Head of caudate nucleus (tissue), 42 donors: ENCODE measurements at places on chromosomes 1 and 21.
A peak's percentile ranks its signal among the peaks of the same experiment; 100 is the strongest.

DNA sequence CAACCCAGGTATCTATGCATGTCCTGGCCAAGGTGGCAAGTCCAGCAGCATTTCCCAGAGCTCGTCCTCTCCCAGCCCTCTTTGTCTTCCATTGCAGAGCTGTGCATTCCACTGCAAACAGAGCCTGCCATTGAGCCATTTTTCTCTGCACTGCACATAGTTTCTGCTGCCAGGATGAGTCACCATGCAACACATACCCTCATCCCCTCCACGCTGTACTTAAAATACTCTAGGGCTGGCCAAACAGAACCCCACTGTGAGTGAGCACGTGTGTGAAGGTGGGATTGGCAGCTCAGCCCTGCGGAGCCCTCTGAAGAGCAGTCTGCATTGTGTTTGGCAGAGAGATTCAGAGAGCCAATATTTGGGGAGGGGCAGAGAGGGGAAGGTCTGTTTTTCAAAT lies 3.9 kb upstream of the ATP1B1 start:
- peak; percentile 70 for DNase-seq

GRCh38 chr1:38327559-38327973 lies 281.0 kb upstream of the POU3F1 start:
- DNase-seq = no peak

- DNase-seq = no peak
Measured at GRCh38 chr1:54861070-54861761, 25.8 kb downstream of the DHCR24 start.

- DNase-seq = no peak
Measured at GRCh38 chr1:23446661-23447310, 22.2 kb upstream of the TCEA3 start.

- DNase-seq = no peak
Measured at GRCh38 chr1:151478923-151479322, 19.6 kb upstream of the POGZ start.

DNA sequence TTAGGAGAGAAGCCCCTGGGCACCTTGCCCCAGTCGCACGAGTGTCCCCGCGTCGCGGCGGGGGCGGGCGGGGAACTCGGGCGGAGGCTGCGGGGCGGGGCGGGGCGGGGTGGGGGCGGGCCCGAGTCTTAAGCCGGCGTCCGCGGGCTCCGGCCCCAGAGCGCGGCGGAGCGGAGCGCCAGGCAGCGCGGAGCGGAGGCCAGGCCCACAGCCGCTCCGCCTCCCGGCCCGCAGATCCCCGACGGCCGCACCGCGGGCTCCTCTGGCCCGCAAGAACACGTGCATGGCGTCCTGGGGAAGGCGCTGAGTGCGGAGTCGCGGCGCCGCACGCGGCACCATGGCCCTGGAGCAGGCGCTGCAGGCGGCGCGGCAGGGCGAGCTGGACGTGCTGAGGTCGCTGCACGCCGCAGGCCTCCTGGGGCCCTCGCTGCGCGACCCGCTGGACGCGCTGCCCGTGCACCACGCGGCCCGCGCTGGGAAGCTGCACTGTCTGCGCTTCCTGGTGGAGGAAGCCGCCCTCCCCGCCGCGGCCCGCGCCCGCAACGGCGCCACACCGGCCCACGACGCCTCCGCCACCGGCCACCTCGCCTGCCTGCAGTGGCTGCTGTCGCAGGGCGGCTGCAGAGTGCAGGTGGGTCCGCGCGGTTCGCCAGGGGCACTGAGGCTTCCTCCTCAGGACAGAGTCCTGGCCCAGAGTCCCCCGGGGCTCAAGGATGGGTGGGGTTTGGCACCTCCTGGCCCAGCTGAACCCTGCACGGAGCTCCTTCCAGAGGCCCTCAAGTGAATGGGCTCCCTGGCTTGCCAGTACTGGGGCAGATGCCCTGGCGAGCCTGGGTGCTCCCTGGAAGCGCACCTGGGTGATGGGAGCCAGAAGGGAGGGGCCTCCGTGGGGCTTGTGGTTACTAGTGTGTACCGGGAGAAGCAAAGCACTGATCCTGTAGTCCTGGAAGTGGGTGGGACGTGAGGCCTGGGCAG lies at the start of gene ESPN:
TSS of gene ESPN (plus strand) at position 158 of the 975 bp plus-strand sequence. CDS start at position 338, 180 bp downstream.
- DNase-seq = no peak

DNA sequence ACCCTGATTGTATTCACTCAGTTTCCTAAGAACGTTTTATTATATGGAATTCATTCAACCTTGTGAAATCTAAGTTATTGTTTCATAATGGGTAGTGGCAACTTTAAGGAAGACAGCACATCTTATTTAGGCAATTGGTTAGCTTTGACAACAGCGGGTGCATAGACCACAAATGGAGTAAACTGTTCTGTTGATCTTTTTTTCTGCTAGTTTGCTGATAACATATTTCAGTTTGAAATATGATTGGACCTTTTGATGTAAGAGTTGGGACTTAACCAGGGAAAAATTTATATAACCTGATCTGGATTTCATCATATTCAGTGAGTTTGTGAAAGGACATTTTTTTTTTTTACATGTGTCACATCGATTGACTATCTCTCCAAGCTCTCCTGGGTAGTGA lies 151.7 kb downstream of the HLX start:
- no peak for DNase-seq

- DNase-seq = no peak
Measured at GRCh38 chr1:28950449-28950848, 36.1 kb downstream of the EPB41 start.

- no peak for DNase-seq
Measured at GRCh38 chr1:110007046-110007830, 22.7 kb downstream of the AHCYL1 start.

DNA sequence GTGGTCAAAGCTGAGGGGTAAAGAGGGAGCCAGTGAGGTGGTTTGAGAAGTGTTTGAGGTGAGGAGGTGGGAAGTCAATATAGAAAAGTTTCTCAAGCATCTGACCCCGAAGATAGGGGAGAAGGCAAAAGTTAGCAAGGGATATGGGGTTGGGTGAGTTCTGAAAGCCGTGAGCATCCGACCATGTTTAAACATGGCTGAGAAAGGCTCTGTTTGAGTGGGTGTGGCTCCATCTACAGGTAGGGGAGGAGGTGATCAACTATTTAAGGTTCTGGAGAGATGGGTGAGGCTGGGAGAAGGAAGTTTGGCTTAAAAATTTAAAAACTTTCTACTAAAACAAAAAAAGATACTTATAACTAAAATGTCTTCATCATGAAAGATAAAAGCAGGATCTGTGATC lies 273.8 kb downstream of the KCNJ6 start:
- DNase-seq = no peak

DNA sequence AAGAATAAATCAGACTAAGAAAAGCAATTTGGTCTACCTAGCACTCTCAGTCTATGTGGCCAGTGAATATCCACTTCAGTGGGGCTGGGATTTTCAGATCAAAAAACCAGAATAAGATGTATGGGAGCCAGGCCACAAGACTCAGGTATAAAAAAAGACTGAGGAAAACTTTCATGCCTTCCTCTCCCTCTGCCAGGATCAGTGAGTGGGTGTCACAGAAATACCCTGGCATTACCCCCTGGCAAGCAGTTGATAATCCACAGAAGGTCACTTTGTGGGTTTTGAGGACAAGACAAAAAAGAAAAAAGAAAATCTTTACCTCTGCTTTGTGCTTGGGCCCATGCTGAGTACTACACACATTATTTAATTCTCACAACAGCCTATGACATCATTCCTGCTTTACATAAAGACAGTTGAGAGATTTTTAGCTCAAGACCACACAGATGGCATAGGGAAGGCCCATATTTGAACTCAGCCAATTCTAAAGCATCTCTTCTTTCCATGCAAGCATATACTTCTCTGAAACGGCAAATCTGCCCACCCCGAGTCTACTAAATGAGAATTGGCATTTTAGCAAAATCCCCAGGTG lies 57.6 kb downstream of the DESI2 start:
- DNase-seq = no peak

- DNase-seq = no peak
Measured at GRCh38 chr1:34278211-34278610, 101.5 kb downstream of the C1orf94 start.

DNA sequence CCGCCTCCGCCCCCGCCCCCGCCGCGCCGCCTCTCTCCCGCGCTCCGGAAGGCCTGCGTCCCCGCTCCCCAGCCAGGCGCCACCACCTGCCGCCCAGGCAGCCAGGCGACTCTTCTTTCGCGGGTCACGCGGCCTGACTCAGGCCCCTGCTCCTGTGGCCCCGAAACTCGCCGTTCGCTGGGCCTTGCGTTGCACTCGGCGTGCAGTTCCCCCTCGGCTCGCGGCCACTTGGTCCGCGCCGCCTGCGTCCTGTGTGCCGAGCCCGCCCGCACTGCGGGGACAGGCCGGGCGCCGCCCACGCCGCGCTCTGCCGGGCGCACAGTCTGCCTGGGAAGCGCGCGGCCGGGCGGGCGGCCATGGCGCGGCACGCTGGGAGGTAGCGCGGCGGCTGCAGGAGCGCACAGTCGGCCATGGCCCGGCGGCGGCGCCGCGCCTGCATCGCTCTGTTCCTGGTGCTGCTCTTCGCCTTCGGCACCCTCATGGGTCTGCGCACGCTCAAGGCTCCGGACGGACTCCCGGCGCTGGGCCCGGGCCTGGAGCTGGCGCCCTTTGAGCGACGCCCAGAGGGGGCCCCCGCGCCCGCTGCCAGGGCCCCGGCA lies at the start of gene MANEAL:
TSS of gene MANEAL (plus strand) at position 75 of the 599 bp plus-strand sequence. CDS start at position 411, 336 bp downstream.
- no peak for DNase-seq

DNA sequence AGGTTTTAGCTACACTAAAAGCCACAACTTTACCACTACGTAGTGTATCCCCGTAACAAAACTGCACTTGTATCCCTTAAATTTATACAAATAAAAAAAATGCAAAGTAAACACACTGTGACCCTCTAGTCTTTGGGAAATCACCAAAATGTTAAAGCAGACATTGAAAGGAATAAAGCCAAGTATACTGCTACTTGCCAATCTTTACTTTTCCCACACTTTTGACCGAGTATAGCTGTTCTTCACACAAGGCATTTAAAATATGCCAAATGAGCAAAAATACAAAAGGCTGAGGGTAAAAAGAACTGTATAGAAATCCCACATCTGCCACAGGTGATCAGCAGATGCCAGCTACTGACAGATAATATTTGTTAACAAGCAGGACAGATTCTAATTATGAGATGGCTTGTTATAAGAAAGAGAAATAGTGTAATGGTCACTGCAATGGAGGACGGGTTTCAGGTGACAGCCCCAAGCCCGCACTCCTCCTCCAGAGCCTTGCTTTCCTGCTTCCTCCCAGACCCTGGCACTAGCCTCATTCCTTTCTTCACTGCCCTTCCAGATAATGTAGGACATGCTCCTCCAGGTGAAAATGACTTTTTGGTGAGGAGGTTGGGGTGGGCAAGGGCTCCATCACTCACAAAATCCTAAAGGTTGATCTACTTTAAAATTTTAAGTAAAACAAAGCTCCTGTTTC lies 18.1 kb downstream of the KCNT2 start:
- no peak for DNase-seq

GRCh38 chr21:33240404-33240803 lies 10.7 kb downstream of the IFNAR2 start:
- DNase-seq = no peak

- DNase-seq = no peak
Measured at GRCh38 chr21:29245104-29245643, 53.5 kb upstream of the BACH1 start.

- DNase-seq = no peak
Measured at GRCh38 chr1:242239398-242239797, 240.5 kb upstream of the MAP1LC3C start.

GRCh38 chr1:228101614-228101993 lies 1.5 kb downstream of the C1orf35 start:
- DNase-seq = no peak

DNA sequence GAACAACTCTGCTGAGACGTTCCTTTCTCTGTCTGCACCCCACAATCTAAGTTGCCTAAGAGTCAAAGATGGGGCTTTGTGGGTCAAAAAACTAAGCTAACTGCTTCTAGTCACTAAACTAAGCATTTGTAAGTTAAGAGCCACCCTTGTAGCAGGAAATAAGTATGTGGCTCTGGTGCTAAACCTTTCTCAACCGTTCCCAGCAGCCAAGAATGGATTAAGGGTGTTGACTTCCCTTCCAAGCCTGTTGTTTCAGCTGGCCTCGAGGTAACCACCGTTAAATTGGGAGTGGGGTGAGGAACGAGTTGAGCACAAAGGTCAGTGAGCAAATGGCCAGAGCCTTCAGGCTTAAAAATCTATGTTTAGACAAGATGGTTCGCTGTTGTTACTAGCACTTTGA lies 169.1 kb downstream of the TRIM33 start:
- no peak for DNase-seq

DNA sequence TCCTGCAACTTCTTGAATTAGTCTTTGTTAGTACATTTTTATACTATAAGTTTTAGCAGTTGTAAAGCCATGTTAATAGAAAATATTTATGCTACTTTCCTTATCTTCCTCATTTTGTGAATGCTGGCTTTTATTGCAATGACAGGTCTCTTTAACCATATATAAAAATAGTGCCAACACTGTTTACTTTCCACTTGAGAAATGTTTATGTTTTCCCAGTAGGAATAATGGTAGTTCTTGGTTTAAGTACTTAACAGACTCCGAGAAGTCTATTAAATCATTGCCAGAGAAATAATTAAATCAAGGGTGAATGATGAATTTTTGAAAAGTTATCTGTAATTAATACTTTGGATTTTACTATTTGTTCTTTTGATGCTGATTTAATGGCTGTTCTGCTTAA lies 9.7 kb downstream of the CHML start:
- DNase-seq = no peak

- DNase-seq = peak; percentile 2
Measured at GRCh38 chr1:109768820-109769219, 5.1 kb upstream of the EPS8L3 start.

GRCh38 chr1:40095806-40096205 lies 1.2 kb downstream of the PPT1 start:
- DNase-seq = no peak

DNA sequence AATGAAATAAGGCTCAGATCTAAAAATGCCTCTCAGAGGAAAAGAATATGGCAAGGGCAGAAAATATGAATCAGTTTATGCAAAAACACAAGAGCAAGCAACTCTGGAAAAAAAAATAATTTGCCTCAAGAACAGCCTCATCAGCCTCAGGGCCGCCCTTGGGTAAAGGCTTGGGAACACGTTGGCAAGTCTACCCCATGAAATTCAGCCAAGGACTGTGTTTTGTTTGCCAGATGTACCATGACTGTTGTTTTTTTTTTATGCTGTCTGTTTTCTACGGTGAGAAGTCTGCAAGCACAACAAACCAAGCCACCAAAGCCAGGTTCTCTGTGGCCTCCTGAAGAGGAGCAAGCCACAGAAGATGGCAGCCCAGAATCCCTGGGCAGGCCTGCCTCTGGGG lies 18.0 kb downstream of the HHIPL2 start:
- DNase-seq = no peak

- DNase-seq = no peak
Measured at GRCh38 chr1:26345718-26346117, 8.2 kb downstream of the CRYBG2 start.

GRCh38 chr1:210123383-210123782 lies 109.2 kb upstream of the SERTAD4 start:
- DNase-seq = no peak
